ENCODE measurements at places on chromosomes 16 and 17.

- no peak for DNase-seq
These were observed 54.6 kb downstream of the ACTG1 start for GRCh38 chr17:81457917-81458555.

- no peak for DNase-seq
These were observed 41.5 kb downstream of the NF1 start for GRCh38 chr17:31136319-31136718.

DNA sequence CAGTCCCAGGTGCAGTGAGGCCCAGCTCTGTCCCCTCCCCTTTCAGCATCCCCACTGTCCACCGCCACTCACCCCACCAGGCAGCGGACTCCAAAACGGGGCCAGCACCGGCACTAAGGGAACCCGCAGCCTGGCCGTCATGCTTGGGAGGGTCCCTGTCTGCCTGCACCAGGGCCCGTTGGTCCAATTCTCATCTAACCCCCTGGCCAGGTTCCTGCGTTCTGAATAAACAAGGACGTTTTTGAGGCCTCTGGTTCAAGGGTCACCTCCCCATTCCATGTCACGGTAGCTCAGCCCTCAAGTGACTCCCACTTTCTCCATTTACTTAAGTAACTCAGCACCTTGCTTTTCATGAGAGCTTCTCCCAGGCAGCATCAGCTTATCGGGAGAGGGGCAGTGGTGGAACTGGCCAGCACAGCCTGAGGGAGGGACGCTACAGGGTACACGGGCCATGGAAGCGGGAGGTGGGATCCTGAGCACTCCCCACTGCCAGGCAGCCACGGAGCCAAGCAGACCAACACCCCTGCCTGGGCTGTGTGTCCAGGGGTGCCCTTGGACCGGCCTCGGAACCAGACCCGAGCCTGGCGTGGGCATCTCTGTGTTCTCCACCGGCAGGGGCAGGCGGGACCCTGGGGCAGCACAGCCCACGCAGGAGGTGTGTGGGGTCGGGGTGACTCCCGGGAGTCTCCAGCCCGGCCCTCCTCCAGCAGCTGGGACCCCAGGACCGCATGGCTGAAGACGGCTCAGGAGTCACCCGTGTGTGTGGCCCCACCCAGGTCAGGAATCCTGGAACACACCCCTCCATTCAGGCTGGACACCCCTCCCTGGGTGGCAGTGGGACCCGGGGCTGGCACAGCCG is 74.9 kb upstream of the GNG13 start:
- DNase-seq = no peak

GRCh38 chr17:31674305-31674704 is 184.7 kb downstream of the COPRS start:
- DNase-seq = no peak
